ENCODE measurements at places on chromosomes 2 and 18. TPM values are rescaled to one million over a fixed set of nuclear protein-coding genes. Genes with fewer than 3 reads are reported as not detected.

GRCh38 chr2:127407661-127408003 is 10.6 kb upstream of the PROC start:
- H3K36me3 ChIP-seq: no peaks in the 10 kb centered on the region
- DNase-seq: no peak
- H3K4me3 ChIP-seq: peak overlapping the region; percentile 69
- H3K27ac ChIP-seq: no peak overlapping the region
- H3K4me1 ChIP-seq: no peaks in the 10 kb centered on the region
- H3K27me3 ChIP-seq: no peaks in the 10 kb centered on the region

GRCh38 chr2:232512602-232513001 is 7.6 kb upstream of the PRSS56 start:
- H3K4me1 ChIP-seq: no peaks in the 10 kb centered on the region
- H3K27me3 ChIP-seq: peaks cover under 1% of the 10 kb centered on the region
- DNase-seq: no peak
- H3K36me3 ChIP-seq: no peaks in the 10 kb centered on the region

The GKN1 gene
- total RNA-seq: not detected

DNA sequence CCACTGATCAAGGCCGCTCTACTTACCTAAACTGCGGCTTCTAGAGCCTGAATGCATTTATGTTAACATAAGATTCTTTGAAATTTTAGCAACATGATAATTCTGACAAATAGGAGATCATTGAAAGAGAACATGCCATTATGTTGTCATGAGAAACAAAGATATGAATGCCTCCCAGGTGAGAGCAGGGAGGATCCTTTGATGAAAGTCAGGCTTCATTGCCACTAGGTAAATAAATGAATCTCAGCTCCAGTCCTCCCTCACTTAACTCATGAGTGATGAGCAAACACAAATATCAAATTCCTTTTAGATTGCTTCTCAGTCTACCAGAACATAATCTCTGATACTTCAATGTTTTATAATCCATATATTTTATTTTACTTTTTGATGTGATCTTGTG is 463.2 kb upstream of the CDH7 start:
- DNase-seq: no peak
- no peak overlapping the region for H3K4me3 ChIP-seq
- H3K27ac ChIP-seq: no peak overlapping the region
- H3K4me1 ChIP-seq: no peaks in the 10 kb centered on the region

Measured in endodermal cell (in vitro differentiated cells).